Amniotic stem cell (primary cell): ENCODE measurements at places on chromosomes 6 and 20.

GRCh38 chr20:16701296-16701695, 28.5 kb upstream of the SNRPB2 start:
- DNase-seq: no peak

DNA sequence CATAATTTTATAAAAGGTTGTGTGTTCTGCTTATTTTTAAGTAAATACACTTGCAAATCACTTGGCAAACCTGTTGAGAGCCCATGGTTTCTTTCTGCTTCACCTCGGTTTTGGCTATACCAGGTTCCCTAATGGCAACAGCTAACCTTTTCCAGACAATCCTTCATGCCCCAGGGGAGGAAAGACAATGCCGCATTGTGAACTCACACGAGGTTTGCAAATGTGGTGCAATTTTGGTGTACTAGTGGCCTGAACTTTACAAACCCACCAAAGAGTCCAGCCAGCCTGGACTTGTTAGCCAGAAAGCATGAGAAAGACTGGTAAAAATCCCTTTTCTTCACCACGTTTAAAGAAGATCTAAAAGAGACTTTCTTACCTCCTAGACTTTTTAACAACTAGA, 84.8 kb upstream of the SOX4 start:
- no peak for DNase-seq

GRCh38 chr6:103236923-103237322, 1622.8 kb downstream of the HACE1 start:
- no peak for DNase-seq

- no peak for DNase-seq
Observed at GRCh38 chr6:33981861-33982260, 164.0 kb downstream of the GRM4 start.

GRCh38 chr6:170489836-170490235, 63.3 kb downstream of the PSMB1 start:
- no peak for DNase-seq

DNA sequence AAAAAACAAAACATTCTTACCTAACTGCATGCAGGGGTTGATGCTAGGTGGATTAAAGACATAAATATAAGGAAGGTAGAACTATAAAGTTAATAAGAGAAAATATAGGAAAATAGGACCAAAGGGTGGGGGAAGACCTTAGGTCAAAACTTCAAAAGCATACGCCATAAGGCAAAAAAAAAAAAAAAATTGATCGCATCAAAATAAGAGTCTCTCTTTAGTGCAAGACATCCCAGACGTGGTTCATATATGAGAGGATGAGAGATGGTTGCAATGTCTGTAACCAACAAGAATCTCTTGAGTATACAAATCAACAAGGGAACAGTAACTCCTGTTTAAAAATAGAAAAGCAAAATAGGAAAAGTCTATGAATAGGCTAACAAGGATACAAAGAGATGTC, 8.5 kb downstream of the BAG2 start:
- no peak for DNase-seq

DNA sequence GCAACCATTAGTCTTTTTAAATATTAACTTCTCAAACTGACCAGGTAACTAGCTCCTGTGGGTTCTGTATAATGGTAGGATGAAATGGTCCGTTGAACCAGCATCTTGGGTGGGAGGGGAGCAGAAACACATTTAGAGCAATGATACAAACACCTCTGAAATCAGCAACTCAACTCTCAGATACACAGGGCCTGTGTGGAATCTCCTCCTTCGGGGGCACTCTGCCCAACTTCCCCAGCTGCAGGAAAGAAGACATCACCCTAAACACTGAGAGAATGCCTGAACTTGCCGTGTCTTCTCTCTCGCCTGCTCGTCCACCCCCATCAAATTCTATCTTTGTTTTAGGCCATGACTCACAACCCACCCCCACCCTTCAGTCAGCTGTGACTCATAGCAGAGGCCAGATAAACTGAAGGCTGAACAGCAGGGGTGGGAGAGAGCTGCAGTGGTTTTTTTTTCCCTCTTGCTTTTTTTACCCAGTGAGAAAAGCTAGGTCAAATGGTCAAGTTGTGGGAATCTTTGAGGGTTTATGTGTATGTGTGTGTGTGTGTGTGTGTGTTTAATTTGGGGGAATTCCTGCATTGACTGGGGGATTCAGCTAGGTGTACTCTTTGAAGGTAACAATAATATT, 593.4 kb upstream of the JAG1 start:
- DNase-seq: peak; percentile 82

GRCh38 chr20:37335642-37336368, 10.1 kb upstream of the SRC start:
- DNase-seq: no peak

- no peak for DNase-seq
Observed at GRCh38 chr6:137136065-137136464, 37.4 kb downstream of the IL22RA2 start.

DNA sequence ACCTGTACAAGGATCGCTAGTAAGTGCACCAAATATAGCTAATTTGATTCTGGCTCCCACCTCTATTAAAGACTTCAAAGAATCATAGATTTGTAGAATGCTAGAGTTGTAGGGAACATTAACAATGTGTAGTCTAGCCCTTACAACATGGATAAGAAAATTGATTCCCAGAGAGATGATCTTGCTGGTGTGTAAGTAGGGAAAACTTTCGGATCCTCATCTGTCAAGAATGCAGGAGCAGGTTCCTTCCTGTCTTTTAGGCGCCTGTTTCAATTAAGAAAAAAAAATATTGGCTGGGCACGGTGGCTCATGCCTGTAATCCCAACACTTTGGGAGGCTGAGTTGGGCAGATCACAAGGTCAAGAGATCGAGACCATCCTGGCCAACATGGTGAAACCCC, 12.3 kb upstream of the RNF39 start:
- no peak for DNase-seq

- DNase-seq: peak; percentile 42
Observed at GRCh38 chr20:24773751-24774201, 175.3 kb upstream of the CST7 start.

GRCh38 chr6:24064106-24064505, 61.9 kb upstream of the NRSN1 start:
- DNase-seq: no peak

DNA sequence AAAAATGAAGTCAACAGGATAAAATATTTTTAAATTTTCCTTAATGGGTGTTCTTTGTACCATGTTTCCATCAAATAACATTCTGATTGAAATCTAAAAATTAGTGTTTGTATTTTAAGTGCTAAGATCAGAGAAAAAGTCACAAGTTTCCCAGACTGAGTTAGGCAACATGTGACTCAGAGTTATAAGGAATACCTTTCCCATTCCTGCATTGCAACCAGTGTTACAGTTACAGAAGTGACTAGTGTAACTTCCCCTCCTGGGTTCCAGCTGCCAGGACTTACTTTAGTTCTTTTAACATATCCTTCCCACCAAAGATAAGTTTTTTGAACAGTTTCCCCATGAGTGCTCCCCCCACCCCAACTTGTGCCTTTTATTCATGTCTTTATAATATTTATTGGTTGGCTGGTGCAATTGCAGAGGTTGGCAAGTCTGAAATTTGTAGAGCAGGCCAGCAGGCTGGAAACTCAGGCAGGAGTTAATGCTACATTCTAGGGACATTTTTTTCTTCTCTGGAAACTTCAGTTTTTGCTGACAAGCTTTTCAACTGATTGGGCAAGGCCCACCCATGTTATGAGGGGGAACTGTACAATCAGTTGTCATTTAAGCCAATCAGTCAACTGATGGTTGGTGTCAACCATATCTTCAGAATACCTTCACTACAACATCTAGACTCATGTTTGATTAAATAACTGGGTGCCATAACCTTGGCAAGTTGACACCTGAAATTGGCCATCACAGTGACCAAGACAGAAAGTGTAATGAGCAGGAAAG, 22.9 kb upstream of the ESR1 start:
- no peak for DNase-seq

DNA sequence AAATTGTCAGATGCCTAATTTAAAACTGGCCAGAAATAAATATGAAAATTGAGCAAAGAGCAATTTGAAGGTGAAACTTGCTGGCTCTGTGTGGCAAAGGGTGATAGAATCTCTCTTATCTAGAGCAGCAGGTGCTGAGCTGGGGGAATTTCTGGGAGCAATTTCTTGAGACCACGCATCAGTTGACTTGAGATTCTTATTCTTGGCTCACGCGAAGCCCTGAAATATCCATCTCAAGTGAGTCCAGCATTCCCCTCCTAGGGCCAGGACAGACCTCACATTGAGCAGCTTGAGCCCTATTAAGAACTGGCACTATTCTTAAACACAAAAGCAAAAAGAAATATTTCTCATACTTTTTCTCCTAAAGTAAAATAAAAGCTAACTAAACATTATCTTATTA, 66.3 kb downstream of the MAP7 start:
- no peak for DNase-seq

DNA sequence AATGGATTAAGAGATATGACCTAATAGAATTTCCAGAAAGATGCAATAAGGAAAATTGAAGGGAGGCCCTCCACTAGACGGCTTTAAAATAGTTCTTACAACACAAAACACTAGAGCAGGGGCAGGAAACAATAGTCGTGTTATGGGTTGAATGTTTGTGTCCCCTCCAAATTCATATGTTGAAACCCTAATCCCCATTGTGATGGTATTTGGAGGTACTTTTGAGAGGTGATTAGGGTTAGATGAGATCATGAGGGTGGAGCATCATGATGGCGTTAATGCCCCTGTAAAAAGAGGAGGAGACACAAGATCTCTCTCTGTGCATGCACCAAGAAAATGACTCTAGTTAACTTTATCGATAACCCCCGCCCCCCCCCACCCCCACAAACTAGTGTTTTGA, 104.0 kb upstream of the HMGN3 start:
- no peak for DNase-seq

GRCh38 chr6:127587875-127588274, 10.9 kb downstream of the C6orf58 start:
- no peak for DNase-seq

GRCh38 chr6:90288404-90288803, 8.2 kb downstream of the BACH2 start:
- no peak for DNase-seq

GRCh38 chr6:50990750-50991446, 172.2 kb downstream of the TFAP2B start:
- no peak for DNase-seq

GRCh38 chr6:109014606-109015005, 80.0 kb downstream of the SESN1 start:
- DNase-seq: no peak
